Activated T-cell treated with anti-CD3 and anti-CD28 coated beads, Interleukin-2, amount 50 U/mL, for 48 hours (primary cell): ENCODE measurements at places on chromosomes 7 and 10.
A peak's percentile ranks its signal among the peaks of the same experiment; 100 is the strongest.

DNA sequence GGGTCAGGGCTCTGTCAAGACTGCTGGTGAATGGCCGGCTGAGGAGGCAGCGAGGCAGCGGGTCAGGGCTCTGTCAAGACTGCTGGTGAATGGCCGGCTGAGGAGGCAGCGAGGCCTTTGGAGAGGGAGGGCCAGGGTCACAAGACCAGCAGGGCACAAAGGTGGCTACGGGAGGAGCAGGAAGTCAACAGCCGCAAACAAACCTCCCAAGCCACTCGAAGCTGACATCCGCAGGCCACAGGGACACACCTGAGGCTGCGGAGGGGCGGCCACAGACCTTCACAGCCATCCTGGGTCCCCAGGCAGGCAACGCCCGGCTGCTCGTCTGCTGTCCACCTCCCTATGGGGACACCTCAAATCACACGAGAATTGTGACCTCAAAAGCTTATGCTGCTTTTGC is 8.9 kb upstream of the GPER1 start:
- DNase-seq, result no peak

- no peak for DNase-seq
These were observed 22.7 kb downstream of the CISD1 start for GRCh38 chr10:58291538-58292174.

DNA sequence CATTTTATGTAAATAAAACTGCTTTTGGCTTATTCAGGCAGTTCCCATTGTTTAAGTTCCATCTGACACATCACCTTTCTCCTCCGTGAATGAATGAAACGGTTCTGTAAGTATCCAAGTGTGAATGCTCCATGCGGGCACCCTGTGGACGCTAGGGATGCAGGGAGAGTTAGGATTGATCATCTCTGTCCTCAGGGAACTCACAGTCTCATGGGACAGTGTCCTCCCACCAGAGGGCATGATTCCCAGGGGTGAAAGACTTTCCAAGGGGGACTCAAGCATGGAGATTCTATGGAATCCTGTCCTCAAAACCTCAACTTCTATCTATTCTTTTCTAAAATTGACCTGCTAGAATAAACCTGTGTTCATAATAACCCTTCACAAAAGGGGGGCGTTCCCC is 98.8 kb downstream of the HECW1 start:
- DNase-seq, result no peak

DNA sequence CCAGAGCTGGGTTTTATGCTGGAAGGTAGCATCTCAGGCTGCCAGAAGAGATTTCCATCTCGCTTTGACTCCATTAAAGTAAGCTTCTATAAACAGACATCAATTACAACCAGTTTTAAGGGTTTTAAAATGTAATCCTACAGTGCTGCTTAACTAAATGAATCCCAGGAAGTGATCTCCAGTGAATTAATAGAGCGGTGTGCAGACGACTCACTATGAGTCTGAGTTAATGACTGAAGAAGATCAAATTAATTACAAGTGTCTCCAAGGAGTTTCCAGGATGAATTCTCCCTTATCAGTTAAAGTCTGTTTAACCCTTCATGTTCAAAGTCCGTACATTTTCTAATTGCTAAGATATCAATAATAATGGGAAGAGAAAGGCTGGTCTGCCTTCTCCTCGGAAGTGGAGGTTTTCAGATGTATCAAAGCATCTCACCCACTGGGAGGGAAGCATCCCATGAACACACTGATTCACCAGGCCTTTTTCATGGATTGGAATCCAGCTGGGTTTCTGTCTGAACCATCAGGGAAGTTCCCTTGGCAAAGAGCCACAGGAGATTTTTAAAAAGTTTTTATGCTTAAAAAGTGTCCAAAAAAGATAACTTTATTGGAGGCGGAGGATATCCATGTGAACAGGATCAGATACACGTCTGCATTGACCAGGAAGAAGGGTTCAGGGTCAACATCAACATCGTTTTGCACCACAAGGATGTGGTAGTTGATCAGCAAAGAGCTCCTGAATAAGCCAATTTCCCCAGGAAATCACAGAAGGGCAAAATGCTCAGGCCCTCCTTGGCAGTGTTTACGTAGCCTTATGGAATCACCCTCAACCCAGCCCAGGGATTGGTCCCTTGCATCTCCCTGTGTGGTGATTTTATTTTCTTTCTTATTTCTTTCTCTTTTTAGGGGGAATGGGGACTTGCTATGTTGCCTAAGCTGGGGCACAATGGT is 288.2 kb downstream of the POU6F2 start:
- DNase-seq, result no peak

DNA sequence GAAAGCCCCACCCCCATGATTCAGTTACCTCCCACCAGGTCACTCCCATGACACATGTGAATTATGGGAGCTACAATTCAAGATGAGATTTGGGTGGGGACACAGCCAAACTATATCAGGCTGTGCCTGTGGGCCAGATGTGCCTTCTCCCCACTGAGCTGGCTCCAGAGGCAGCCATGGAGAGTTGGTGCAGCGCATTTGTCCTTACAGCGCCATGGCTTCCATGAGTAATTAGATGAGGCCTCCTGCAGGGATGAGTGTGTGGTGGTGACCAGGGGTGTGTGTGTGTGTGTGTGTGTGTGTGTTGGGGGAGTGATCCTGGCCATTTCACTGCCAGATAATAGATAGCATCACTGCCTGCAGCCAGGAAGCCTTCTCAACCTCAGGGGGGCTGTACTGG is 94.6 kb downstream of the FANK1 start:
- DNase-seq, result no peak

- no peak for DNase-seq
These were observed 59.8 kb upstream of the KDM7A start for GRCh38 chr7:140236626-140237025.

DNA sequence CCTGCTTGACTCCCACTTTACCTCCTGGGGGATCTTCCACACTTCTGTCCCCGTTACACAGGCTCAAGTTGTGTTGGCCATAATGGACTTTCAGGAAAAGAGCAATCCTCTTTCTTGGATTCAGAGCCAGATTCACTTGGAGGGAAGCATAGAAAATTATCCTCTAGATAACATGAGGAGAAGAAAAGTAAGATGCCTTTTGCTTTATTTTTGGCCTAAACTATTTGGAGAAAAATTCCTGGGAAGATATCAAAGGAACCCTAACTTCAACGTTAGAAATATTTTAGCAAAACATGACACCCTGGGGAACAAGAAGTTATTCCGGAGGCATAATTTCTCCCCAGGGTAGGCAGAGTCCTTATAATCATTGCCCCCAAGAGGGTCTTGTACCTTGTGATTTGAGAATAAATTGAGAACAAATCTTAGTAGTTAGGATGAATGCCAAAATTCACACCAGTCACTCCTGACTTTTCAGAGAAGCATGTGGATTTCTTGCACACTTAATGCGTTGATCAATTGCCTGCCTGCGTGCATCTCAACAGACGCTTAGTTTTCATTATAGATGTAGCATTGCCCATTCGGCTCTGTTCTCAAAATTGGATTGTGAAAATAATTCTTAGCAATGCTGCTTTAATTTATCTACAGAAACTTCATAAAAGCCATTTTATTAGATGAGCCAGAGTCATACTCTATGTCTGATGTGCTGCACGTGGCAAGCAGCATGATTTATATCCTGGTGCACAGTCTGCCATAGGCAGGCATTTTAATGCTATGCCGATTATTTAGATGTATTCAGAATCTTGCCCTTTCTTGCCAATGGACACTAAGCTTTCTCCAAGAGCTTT is 224.4 kb downstream of the C7orf25 start:
- DNase-seq, result no peak

DNA sequence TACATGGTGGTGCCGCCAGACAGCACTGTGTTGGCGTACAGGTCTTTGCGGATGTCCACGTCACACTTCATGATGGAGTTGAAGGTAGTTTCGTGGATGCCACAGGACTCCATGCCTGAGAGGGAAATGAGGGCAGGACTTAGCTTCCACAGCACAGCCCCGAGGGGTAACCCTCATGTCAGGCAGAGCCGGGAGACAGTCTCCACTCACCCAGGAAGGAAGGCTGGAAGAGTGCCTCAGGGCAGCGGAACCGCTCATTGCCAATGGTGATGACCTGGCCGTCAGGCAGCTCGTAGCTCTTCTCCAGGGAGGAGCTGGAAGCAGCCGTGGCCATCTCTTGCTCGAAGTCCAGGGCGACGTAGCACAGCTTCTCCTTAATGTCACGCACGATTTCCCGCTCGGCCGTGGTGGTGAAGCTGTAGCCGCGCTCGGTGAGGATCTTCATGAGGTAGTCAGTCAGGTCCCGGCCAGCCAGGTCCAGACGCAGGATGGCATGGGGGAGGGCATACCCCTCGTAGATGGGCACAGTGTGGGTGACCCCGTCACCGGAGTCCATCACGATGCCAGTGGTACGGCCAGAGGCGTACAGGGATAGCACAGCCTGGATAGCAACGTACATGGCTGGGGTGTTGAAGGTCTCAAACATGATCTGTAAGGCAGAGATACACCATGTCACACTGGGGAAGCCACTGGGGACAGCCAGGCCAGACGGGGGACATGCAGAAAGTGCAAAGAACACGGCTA is 104.6 kb upstream of the TNRC18 start:
- peak; percentile 51 for DNase-seq

DNA sequence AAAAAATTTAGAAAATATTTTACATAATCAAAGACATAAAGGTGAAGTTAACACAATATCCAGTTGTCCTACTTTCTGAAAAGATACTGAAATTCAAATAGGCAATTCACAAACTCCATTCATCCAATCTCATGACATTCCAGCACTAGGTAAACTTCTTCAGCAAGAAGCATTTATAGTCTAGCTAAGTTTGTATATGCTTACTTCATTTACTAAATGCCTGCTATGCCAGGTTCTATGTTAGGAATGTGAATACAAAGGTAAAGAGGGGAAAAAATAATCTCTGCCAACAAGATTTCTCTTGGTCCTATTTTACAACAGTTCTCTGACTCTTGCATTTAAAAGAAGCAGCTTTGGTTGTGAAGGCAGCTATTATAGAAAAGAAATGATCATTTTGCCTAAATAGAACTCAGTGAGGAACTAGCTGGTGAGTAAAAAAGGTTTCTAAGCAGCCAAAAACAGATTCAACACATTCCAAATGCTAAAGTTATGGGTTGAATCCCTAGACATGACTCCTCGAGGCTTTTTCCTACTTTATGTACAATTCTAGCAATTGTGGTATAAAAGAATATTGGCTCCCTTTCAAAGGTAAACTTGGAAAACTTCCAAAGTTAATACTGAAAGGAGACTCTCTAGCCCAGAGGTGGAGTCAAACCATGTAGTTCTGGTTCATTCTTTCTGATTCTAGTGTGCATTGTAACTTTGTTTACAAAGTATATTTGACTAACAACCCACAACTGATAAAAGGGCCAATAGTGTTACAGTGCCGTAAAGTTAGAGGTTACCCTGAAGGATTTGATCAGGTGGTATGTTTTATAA is 30.9 kb upstream of the KLHL7 start:
- DNase-seq, result no peak
